ENCODE measurements at places on chromosomes 6 and 20.

DNA sequence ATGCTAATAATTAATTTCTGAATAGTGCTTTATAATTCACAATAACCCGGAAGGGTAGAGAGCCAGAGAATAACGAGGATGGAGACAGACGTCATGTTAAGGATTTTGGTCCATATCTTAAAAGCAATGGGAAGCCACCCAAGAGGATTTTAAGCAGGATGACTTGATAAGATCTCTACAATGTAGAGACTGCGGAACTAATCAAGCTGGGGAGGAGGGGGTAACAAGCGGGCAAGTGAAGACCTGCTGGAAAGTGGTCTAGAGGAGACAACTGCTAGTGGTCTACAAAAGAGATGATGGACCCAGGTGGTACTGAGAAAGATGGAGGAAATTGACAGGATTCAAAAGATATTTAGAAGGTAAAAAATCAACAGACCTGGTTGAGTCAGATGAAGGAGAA lies 7.2 kb downstream of the ZBTB2 start:
- H3K36me3 ChIP-seq = peaks cover 7% of the 10 kb centered on the region
- H3K27me3 ChIP-seq = no peaks in the 10 kb centered on the region
- peaks cover 38% of the 10 kb centered on the region for H3K4me1 ChIP-seq
- H3K27ac ChIP-seq = no peak overlapping the region

GRCh38 chr6:7390226-7390878 lies 744 bp downstream of the RIOK1 start:
- peak overlapping the region; percentile 94 for H3K27ac ChIP-seq
- H3K4me3 ChIP-seq = peak overlapping the region; percentile 85
- H3K36me3 ChIP-seq = peaks cover 20% of the 10 kb centered on the region
- no peaks in the 10 kb centered on the region for H3K27me3 ChIP-seq
- peaks cover 42% of the 10 kb centered on the region for H3K4me1 ChIP-seq
- peak; percentile 18 for ATAC-seq

- no peak overlapping the region for H3K4me3 ChIP-seq
- peaks cover 35% of the 10 kb centered on the region for H3K36me3 ChIP-seq
- H3K4me1 ChIP-seq = peaks cover 17% of the 10 kb centered on the region
- ATAC-seq = no peak
- H3K27ac ChIP-seq = no peak overlapping the region
- no peaks in the 10 kb centered on the region for H3K27me3 ChIP-seq
Measured at GRCh38 chr6:42762426-42762859, 16.5 kb upstream of the TBCC start.

GRCh38 chr6:147190556-147190955 lies 13.7 kb upstream of the STXBP5 start:
- H3K36me3 ChIP-seq = no peaks in the 10 kb centered on the region
- ATAC-seq = no peak
- H3K4me1 ChIP-seq = peaks cover 10% of the 10 kb centered on the region
- H3K27me3 ChIP-seq = peaks cover 2% of the 10 kb centered on the region
- no peak overlapping the region for H3K27ac ChIP-seq

- H3K4me3 ChIP-seq = no peak overlapping the region
- H3K27ac ChIP-seq = no peak overlapping the region
- H3K36me3 ChIP-seq = no peaks in the 10 kb centered on the region
- peaks cover 5% of the 10 kb centered on the region for H3K4me1 ChIP-seq
- peaks cover 8% of the 10 kb centered on the region for H3K27me3 ChIP-seq
Measured at GRCh38 chr20:9392892-9393857, 121.2 kb upstream of the LAMP5 start.

- H3K27ac ChIP-seq = peak overlapping the region; percentile 61
- peaks cover 28% of the 10 kb centered on the region for H3K4me1 ChIP-seq
- peak; percentile 75 for ATAC-seq
- H3K27me3 ChIP-seq = no peaks in the 10 kb centered on the region
- peak overlapping the region; percentile 10 for H3K4me3 ChIP-seq
Measured at GRCh38 chr6:38305995-38306681, 333.6 kb downstream of the BTBD9 start.

GRCh38 chr6:23823421-23823820 lies 302.6 kb upstream of the NRSN1 start:
- H3K4me3 ChIP-seq = no peak overlapping the region
- no peak for ATAC-seq
- H3K4me1 ChIP-seq = no peaks in the 10 kb centered on the region
- no peak overlapping the region for H3K27ac ChIP-seq
- H3K36me3 ChIP-seq = no peaks in the 10 kb centered on the region
- H3K27me3 ChIP-seq = no peaks in the 10 kb centered on the region

- no peak for ATAC-seq
- H3K36me3 ChIP-seq = peaks cover 13% of the 10 kb centered on the region
- H3K27me3 ChIP-seq = no peaks in the 10 kb centered on the region
- H3K27ac ChIP-seq = peak overlapping the region; percentile 85
- H3K4me3 ChIP-seq = peak overlapping the region; percentile 92
Measured at GRCh38 chr6:33622456-33623431, 1.6 kb downstream of the ITPR3 start.

DNA sequence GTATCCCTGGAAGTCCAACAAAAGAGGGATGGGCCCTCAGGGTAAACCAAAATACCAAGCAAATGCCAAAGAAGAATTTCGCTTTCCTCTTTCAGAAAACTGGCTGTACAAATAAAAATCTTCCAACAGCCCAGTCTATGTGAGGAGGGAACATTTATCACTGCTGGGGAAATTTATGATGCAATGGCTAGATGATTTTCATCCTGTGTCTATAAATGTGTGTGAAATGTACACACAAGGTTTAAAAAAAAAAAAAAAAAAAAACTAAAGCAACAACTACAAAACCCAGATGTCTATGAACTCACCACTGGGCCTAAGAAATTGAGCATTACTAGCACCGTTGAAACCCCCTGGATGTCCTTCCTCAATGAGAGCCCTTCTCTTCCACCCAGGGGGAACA lies 68.7 kb upstream of the SLC4A11 start:
- no peak overlapping the region for H3K27ac ChIP-seq
- H3K36me3 ChIP-seq = peaks cover 48% of the 10 kb centered on the region
- no peak overlapping the region for H3K4me3 ChIP-seq

DNA sequence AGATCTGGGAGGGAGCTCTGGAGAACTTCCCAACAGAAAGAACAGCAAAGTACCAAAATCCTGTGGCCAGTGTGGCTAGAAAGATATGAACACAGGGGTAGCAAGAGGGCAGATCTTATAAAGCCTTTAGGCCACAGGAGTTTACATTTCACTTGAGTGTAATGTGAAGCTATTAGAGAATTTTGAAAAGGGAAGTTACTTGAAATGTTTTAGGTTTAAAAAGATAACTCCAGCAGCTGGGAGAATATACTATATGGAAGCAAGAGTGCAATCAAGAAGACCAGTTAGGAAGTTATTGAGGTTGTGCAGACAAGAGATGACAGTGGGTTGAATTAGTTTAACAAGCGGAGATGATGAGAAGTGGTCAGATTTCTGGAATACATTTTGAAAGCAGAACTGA lies 7.9 kb downstream of the SUPT3H start:
- H3K4me3 ChIP-seq = no peak overlapping the region
- ATAC-seq = no peak
- peaks cover 8% of the 10 kb centered on the region for H3K4me1 ChIP-seq
- H3K27me3 ChIP-seq = no peaks in the 10 kb centered on the region
- no peak overlapping the region for H3K27ac ChIP-seq
- peaks cover 10% of the 10 kb centered on the region for H3K36me3 ChIP-seq

DNA sequence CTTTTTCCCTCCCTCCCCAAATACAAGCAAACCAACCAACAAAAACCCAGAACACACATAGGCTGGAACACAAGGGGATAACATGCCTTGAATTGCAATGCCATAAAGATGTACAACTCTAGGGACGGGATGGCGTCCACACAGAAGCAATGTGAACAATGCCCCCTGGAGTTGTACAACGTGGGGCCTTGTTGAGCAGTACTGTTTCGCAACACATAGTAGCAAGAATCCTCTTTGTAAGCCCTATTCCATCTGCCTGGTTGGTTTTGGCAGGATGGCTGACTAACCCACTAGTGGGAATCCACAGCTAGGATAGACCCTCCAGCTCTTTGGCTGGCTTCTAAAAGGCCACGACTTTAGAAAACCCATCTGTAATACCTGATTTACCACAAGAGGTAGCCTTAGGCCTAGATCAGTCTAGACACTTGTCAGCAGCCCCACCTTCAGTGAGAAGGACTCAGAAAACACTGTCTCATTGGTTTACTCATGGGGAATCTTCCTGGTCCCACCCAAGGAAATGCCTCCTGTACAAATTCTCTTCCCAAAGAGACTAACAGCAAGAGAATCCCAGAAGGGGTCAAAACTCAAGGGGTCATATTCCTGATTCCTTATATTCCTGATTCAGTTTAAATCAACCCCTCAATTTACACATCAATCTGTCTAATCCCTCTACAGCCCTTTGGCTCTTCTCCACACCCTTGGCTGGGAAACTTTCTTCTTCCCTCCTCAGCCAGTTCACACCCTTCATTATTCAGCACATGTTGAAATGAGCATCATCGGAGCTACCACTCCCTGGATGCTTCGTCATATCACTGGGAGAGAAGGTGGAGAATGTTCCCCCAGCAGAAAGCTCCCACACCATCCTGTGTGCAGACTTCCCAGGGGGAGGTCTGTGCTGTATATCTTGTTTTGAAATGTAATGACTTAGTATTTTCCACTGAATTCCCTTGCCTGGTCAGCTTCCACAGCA lies 622.4 kb upstream of the FLRT3 start:
- no peaks in the 10 kb centered on the region for H3K4me1 ChIP-seq
- no peak overlapping the region for H3K27ac ChIP-seq
- peaks cover 8% of the 10 kb centered on the region for H3K27me3 ChIP-seq
- no peak overlapping the region for H3K4me3 ChIP-seq
- no peak for ATAC-seq

DNA sequence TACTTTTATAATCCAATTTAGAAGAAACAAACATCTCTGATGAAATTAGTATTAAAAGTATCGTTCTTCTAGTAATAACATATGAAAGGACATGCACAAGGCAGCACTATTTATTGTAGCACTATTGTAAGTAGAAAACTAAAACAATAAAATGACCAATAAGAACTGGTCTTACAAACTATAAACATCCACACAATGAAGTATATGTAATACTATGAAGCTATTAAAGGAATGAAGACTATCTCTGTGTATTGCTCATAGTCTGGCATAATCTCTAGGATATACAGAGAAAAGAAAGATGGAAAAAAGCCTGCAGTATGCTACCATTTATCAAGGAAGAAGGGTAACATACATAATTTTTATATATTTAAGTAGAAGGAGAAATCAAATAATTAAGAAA lies 16.7 kb downstream of the LCA5 start:
- ATAC-seq = no peak
- H3K4me1 ChIP-seq = no peaks in the 10 kb centered on the region
- no peaks in the 10 kb centered on the region for H3K27me3 ChIP-seq

DNA sequence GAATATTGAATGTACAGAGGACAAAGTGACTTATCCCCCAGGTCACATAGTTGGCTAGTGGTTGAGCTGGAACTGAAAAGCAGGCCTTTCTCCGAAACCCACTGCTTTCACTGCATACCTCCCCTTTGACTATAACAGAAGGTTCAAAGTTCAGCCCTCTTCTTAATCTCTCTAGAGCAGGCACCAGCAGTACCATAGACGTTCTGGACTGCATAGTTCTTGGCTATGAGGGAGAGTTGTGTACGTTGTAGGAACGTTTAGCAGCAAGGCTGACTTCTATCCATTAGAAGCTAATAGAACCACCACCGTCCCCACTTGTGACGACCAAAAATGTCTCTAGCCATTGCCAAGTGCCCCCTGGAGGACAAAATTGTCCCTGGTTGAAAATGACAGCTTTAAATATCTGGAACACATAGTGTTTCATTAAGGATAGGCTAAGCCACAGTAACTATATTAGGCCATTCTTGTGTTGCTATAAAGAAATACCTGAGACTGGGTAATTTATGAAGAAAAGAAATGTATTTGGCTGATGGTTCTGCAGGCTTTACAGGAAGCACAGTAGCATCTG lies 123.8 kb upstream of the MTHFD1L start:
- H3K27me3 ChIP-seq = no peaks in the 10 kb centered on the region
- H3K4me1 ChIP-seq = peaks cover 89% of the 10 kb centered on the region
- ATAC-seq = no peak
- H3K36me3 ChIP-seq = peaks cover 55% of the 10 kb centered on the region
- peak overlapping the region; percentile 67 for H3K27ac ChIP-seq

GRCh38 chr6:41608443-41609151 lies 29.7 kb upstream of the MDFI start:
- peaks cover 5% of the 10 kb centered on the region for H3K36me3 ChIP-seq
- H3K27me3 ChIP-seq = peaks cover 50% of the 10 kb centered on the region
- no peaks in the 10 kb centered on the region for H3K4me1 ChIP-seq
- no peak for ATAC-seq
- no peak overlapping the region for H3K27ac ChIP-seq

DNA sequence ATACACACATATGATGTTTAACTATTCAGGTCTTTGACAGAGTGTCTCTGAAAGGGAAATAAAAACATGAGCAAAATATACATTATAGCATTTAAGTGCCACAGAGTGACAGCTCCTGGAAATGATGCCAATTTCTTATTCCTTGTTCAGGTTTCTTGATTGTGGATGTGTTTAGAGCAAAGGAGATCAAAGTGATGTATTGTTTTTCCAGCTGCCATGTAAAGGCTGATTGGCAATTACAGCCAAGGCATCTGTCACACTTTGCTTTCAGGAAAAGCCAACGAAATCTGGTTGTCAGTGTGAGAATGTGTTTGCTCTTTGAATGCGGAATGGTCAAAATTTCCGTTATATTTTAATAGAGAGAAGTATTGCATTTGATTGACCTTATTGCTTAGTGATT lies 347.8 kb upstream of the FLRT3 start:
- no peak for ATAC-seq
- H3K27me3 ChIP-seq = no peaks in the 10 kb centered on the region
- H3K4me3 ChIP-seq = no peak overlapping the region
- H3K36me3 ChIP-seq = no peaks in the 10 kb centered on the region
- no peaks in the 10 kb centered on the region for H3K4me1 ChIP-seq

- peaks cover 22% of the 10 kb centered on the region for H3K27me3 ChIP-seq
- H3K4me1 ChIP-seq = no peaks in the 10 kb centered on the region
- no peak overlapping the region for H3K4me3 ChIP-seq
- H3K36me3 ChIP-seq = peaks cover 8% of the 10 kb centered on the region
- no peak overlapping the region for H3K27ac ChIP-seq
Measured at GRCh38 chr20:24938498-24938897, 10.6 kb upstream of the CST7 start.

GRCh38 chr6:108650325-108650724 lies 89.6 kb downstream of the FOXO3 start:
- no peak for ATAC-seq
- H3K4me3 ChIP-seq = no peak overlapping the region
- H3K36me3 ChIP-seq = peaks cover 10% of the 10 kb centered on the region
- no peak overlapping the region for H3K27ac ChIP-seq

GRCh38 chr6:145733810-145734209 lies 1.5 kb downstream of the EPM2A start:
- no peak for ATAC-seq
- H3K27ac ChIP-seq = peak overlapping the region; percentile 97
- H3K27me3 ChIP-seq = no peaks in the 10 kb centered on the region
- no peak overlapping the region for H3K4me3 ChIP-seq
- peaks cover 13% of the 10 kb centered on the region for H3K36me3 ChIP-seq

DNA sequence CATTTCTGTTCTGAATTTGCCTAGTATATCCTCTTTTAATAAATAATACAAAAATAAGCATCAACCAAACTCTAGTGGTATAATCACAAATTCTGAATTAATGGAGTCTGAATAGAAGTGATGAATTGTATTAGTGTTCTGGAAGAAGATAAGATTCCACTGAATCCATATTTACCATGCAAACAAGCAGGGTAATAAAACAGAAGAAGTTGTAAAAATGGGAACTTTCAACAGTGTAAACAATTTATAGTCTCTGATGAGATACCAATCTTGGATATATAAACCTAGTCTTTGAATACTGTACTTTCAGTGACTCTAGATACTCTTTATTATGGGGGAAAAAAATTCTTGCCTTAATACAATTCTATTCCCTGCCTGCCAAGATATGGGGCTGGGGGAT lies 197.6 kb downstream of the KHDC1L start:
- no peak overlapping the region for H3K27ac ChIP-seq
- H3K4me1 ChIP-seq = no peaks in the 10 kb centered on the region
- ATAC-seq = no peak
- no peak overlapping the region for H3K4me3 ChIP-seq
- no peaks in the 10 kb centered on the region for H3K27me3 ChIP-seq

All from stimulated activated memory B cell treated with anti-CD40 and anti-IgM and Interleukin-4, amounts not matched to agents 10 μg/mL and 1 μg/mL and 100 μg/mL, for 72 hours (primary cell).